Activated CD4-positive, alpha-beta T cell treated with anti-CD3 and anti-CD28 coated beads, Interleukin-2, amount 10 ng/mL, durations not matched to agents 24 days and 14 days (primary cell): ENCODE measurements at places on chromosomes 7 and 10. TPM values are rescaled to one million over a fixed set of nuclear protein-coding genes. Genes with fewer than 3 reads are reported as not detected.

FAM24A gene
- not detected in 2 replicates for total RNA-seq

BTAF1 gene
- total RNA-seq = 63.9 and 67.1 TPM in 2 replicates

FZD8 gene
- 0.38 and 0.56 TPM in 2 replicates for total RNA-seq

DNAJB12 gene
- 32.5 and 35.1 TPM in 2 replicates for total RNA-seq

MYL10 gene
- not detected in 2 replicates for total RNA-seq

DBNL gene
- total RNA-seq = 127 and 131 TPM in 2 replicates

ELN gene
- not detected in 2 replicates for total RNA-seq

HABP2 gene
- total RNA-seq = not detected in 2 replicates

GLI3 gene
- not detected in 2 replicates for total RNA-seq

SEMA3C gene
- total RNA-seq = not detected in 2 replicates

DNA sequence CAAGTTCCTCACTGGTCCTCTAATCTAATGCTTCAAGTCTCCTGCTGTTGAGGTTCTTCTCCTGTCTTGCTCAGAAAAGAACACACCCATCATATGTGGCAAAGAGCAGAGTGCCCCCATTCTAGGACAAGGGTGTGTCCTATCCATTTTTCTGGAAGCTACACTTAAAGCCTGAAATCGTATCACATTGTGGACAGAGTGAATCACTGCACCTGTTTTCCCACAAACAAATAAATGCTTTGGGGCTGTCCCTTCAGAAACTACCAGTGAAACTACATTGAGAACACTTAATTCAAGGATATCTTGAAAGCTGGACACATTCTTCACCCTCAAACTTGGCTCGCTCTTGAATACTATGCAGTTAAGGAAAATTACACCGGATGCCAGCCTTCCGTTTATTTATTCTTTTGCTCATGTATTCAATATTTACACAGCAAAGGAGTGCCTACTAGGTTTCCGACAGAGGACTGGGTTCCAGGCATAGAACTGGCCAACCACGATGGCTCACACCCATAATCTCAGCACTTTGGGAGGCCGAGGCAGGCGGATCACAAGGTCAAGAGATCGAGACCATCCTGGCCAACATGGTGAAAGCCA lies 473.0 kb downstream of the GALNT17 start:
- no peaks in the 10 kb centered on the region for H3K27me3 ChIP-seq
- no peaks in the 10 kb centered on the region for H3K4me1 ChIP-seq
- H3K27ac ChIP-seq = no peak overlapping the region
- H3K36me3 ChIP-seq = no peaks in the 10 kb centered on the region
- no peak for DNase-seq

DNA sequence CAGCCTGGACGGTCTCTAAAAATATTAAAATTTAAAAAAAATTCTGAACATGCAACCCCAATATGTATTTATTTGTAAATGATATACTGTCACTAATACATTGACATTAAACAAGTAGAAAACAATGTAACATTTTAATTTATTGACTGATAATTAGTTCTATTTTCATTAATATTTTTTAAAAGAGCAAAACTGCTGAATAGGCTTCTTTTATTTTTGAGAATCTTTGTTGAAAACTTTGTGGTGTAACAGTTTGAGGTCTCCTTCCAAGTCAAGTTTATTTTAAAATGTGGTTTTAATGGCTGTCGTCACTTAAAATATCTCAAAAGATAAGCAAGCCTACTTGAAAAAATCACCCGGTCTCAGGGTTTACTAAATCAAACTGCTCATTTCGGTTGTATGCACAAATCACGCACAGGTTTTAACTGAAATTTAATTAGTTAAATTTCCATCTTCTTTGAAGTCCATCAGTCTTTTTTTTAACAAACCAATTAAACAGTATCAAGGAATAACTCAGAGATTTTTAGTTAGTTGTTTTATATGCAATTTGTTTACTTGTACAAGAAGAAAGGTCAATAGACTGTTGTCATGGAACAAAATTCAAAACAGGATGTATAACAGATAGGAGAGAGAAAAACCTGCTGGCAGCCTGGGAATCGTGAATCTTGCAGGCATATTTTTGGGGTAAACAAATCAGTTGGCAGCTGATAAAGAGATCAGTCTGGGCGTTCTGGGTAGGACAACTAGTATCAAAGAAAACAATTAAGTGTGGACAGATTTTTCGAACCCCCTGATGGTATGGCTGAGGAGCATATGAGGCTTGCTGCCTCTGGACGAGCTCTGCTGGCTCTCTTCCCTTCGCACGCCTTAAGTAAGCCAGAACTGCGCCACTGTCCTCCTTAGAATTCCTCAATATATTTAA lies 9.7 kb upstream of the EDRF1 start:
- no peak overlapping the region for H3K4me3 ChIP-seq
- peaks cover 2% of the 10 kb centered on the region for H3K4me1 ChIP-seq
- peaks cover 16% of the 10 kb centered on the region for H3K27me3 ChIP-seq
- no peak for DNase-seq
- no peak overlapping the region for H3K27ac ChIP-seq

GRCh38 chr10:60848126-60848525 lies 69.8 kb downstream of the CDK1 start:
- DNase-seq = no peak
- no peak overlapping the region for H3K4me3 ChIP-seq
- no peak overlapping the region for H3K27ac ChIP-seq
- no peaks in the 10 kb centered on the region for H3K36me3 ChIP-seq
- H3K27me3 ChIP-seq = peaks cover 9% of the 10 kb centered on the region

- H3K36me3 ChIP-seq = peaks cover 2% of the 10 kb centered on the region
- H3K27me3 ChIP-seq = no peaks in the 10 kb centered on the region
- no peaks in the 10 kb centered on the region for H3K4me1 ChIP-seq
- H3K27ac ChIP-seq = no peak overlapping the region
- DNase-seq = no peak
Measured at GRCh38 chr7:133501771-133502170, 248.9 kb downstream of the EXOC4 start.

DNA sequence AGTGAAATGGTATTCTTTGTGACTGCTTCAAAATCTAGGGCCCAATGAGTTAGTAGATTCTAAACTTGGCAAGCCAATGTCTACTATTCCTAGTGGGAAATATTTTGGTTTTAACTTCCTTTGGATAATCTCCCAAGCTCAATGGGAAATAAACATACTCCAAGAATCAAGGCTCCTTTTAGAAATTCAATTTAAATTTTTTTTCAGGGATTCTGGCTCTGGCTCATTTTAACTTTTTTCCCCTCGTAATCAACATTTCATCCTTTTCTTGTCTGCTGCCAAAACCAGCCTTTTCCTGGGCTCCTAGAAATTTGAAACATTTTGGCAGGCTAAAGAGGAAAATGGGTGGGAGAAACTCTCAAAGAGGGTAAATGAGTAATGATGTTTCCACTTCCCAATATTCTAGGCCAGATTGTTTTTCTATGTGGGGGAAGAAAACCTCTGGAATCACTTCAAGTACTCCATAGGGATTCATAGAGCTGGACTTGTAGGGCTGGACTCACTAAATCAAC lies 85.6 kb upstream of the AGR3 start:
- no peak for DNase-seq
- H3K27me3 ChIP-seq = peaks cover 24% of the 10 kb centered on the region

GRCh38 chr10:81019029-81019890 lies 481.6 kb downstream of the SH2D4B start:
- H3K4me1 ChIP-seq = no peaks in the 10 kb centered on the region
- H3K27me3 ChIP-seq = no peaks in the 10 kb centered on the region
- no peak overlapping the region for H3K27ac ChIP-seq

DNA sequence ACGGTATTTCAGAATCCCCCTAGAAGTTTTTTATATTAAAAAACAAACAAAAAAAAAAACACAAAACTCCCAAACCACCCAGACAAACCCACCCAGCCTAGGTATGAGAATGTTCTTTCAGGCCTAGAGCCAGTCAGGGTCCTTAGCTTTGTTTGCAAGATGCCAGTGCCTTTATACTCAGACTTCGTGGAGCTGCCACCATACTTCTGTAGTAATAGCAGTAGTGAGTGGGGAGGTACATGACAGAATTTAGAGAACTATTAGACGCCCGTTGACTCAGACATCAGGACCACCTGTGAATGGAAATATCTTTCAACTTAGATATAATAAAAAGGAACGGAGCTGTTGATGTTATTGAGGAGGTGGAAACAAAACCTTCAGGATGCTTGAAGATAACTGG lies 138.2 kb upstream of the MKLN1 start:
- peaks cover 42% of the 10 kb centered on the region for H3K4me1 ChIP-seq
- H3K27me3 ChIP-seq = no peaks in the 10 kb centered on the region
- H3K36me3 ChIP-seq = peaks cover 2% of the 10 kb centered on the region
- H3K4me3 ChIP-seq = no peak overlapping the region
- peak; percentile 60 for DNase-seq

DNA sequence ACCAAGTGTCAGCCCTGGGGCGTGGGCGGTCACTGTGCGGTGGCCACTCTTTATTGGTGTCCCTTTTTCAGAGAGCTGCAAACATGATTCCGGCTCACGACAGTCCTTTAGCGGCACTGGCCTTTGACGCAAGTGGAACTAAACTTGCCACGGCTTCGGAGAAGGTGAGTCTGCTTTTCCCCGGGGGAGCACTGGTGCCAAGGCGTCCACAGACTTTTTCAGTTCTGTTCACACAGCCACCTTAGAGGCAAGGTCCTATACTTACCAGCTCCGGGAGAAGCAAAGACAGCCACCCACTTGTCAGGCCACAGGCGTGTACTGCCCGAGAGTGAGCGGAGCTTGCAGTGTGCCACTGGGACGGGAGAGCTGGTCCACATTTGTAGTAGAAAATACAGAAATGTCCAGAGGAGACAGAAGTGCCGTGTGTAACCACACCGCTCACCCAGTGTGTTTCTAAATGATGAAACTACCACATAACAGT lies 27.9 kb downstream of the WIPI2 start:
- H3K4me1 ChIP-seq = peaks cover 4% of the 10 kb centered on the region
- H3K4me3 ChIP-seq = no peak overlapping the region
- H3K27ac ChIP-seq = no peak overlapping the region
- DNase-seq = no peak
- no peaks in the 10 kb centered on the region for H3K27me3 ChIP-seq

DNA sequence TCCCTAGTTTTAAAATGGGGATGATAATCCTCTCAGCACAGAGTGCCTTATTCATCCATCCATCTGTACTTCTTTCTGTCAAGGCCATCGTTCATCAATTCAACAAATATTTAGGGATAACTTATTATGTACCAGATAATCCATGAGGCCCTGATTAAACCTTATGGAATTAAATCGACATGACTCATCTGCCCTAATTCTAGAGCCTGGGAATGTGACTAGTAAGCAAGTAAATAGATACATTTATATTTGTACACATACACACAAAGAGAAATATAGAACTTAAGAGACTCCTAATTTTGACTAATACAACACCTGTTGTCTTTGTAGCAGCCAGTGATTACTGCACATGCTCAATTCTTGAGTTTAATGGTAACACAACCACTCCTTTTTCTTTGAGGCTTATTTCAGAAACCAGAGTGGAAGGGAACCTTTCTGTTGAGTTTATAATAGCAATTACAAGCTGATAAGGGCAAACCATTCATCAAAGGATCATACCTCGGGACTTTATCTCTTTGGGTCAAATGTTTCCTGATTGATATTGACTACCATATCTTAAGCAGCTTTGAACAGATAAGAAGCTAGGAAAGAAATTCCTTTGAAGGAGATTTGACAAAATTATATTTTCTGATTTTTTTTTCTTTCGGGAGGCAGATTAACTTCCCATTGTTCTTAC lies 122.7 kb downstream of the ARID5B start:
- peaks cover 50% of the 10 kb centered on the region for H3K4me1 ChIP-seq
- no peaks in the 10 kb centered on the region for H3K27me3 ChIP-seq
- H3K36me3 ChIP-seq = peaks cover 59% of the 10 kb centered on the region
- no peak overlapping the region for H3K27ac ChIP-seq
- DNase-seq = no peak

GRCh38 chr7:46534664-46535588 lies 613.9 kb upstream of the IGFBP3 start:
- no peaks in the 10 kb centered on the region for H3K27me3 ChIP-seq
- H3K27ac ChIP-seq = no peak overlapping the region
- no peaks in the 10 kb centered on the region for H3K36me3 ChIP-seq
- no peaks in the 10 kb centered on the region for H3K4me1 ChIP-seq
- peak; percentile 15 for DNase-seq
- no peak overlapping the region for H3K4me3 ChIP-seq

DNA sequence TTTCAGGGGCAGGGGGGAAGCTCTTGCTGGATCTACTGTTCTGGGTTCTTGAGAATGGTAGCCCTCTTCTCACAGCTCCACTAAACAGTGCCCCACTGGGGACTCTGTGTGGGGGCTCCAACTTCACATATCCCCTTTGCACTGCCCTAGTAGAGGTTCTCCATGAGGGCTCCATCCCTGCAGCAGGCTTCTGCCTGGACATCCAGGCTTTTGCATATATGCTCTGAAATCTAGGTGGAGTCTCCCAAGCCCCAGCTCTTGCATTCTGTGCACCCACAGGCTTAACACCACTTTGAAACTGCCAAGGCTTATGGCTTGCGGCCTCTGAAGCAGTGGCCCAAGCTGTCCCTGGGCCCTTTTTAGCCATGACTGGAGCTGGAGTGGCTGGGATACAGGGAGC lies 150.7 kb downstream of the LRMDA start:
- no peaks in the 10 kb centered on the region for H3K4me1 ChIP-seq
- no peak for DNase-seq
- no peak overlapping the region for H3K27ac ChIP-seq
- H3K4me3 ChIP-seq = no peak overlapping the region

DNA sequence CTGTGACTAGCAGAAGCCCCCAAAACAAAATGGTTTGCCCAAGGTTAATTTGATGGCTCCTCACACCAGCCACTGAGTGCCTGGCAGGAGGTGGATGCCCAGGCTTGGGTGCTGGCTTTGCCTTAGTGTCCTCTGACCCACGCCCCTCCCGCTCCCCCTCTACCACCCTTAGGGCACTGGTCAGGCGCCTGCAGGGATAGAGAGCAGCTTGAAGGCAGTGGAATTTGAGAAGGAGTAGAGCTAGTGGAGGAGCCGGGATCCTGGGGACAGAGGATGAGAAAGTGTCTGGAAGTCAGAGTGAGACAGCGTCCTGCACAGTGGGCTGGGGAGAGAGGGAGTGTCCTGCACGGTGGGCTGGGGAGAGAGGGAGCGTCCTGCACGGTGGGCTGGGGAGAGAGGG lies 139.4 kb downstream of the DNAJB6 start:
- H3K27me3 ChIP-seq = no peaks in the 10 kb centered on the region
- H3K4me3 ChIP-seq = no peak overlapping the region
- H3K36me3 ChIP-seq = peaks cover 21% of the 10 kb centered on the region
- peaks cover 35% of the 10 kb centered on the region for H3K4me1 ChIP-seq
- DNase-seq = no peak
- H3K27ac ChIP-seq = peak overlapping the region; percentile 51

DNA sequence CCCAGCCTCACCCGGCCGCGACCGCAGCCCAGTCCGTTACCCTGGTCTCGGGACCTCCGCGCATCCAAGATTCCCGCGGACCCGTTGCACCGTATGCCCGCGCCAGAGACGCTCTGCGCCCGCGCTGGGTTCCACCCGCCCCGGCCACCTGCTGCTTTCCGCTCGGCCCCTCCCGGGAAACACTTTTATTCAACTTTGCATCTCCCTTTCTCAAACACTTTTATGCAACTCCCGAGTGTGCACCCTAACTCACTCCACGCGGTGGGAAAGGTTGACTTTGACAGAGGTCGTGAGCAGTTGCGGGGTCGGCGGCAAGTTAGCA lies at the start of gene ODAD2:
ODAD2 (minus strand) TSS at position 126 of the 322 bp plus-strand sequence. CDS start 3,937 bp downstream, outside the sequence.
- DNase-seq = no peak
- H3K27ac ChIP-seq = no peak within 1 kb of the TSS
- peaks cover 12% of the 10 kb centered on the region for H3K4me1 ChIP-seq
- H3K4me3 ChIP-seq = peak within 1 kb of the TSS; percentile 79

- no peak for DNase-seq
- no peak overlapping the region for H3K27ac ChIP-seq
- no peaks in the 10 kb centered on the region for H3K4me1 ChIP-seq
- H3K36me3 ChIP-seq = no peaks in the 10 kb centered on the region
- H3K4me3 ChIP-seq = no peak overlapping the region
Measured at GRCh38 chr7:96823274-96823673, 113.6 kb upstream of the SEM1 start.
